ENCODE measurements at places on chromosomes 1 and 21. TPM values are rescaled to one million over a fixed set of nuclear protein-coding genes. Genes with fewer than 3 reads are reported as not detected.
A peak's percentile ranks its signal among the peaks of the same experiment; 100 is the strongest.

KIRREL1 gene
- total RNA-seq, result 96.9 TPM

DNA sequence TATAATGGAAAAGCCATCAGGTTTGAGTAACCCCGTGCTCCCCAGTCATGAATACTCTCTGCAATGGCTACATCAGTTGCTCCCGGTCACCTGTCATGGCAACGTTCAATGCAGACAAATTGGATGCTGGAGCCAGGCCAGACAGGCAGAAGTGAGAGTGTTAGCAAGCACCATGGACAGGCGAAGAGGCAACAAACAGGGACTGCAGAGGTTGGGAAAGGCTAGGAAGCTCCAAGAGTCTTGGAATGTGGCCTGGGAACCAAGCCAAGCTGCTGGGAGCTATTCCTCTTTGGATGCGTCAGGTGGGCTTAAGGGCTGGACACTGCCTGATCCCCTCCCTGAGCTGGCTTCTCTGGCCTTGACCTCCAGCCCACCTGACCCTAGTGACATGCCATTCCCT is 102.9 kb downstream of the ACTL8 start:
- peak; percentile 38 for DNase-seq

DNA sequence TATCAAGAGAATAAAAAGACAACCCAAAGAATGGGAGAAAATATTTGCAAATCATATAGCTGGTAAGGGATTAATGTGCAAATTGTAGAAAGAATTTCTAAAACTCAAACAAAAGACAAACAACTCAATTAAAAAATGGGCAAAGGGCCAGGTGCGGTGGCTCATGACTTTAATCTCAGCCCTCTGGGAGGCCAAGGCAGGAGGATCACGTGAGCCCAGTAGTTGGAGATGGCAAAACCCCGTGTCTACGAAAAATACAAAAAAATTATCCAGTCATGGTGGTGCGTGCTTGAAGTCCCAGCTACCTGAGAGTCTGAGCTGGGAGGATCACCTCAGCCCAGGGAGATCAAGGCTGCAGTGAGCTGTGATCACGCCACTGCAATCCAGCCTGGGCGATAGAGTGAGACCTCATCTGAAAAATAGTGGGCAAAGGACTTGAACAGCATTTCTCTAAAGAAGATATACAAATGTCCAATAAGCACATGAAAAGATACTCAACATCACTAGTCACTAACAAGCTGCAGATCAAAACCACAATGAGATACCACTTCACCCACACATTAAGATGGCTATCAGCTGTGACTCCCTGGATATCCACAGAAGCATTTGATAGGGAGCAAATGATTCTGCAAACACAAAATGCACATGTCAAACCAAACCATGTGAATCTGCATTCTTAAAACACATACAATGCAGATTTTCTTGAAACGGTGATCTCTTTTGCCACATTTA is 20.9 kb downstream of the SLC30A1 start:
- DNase-seq, result no peak

ST7L gene
- total RNA-seq, result 22.1 TPM

BTG2 gene
- 18.2 TPM for total RNA-seq

TSTD1 gene
- total RNA-seq, result not detected

DNA sequence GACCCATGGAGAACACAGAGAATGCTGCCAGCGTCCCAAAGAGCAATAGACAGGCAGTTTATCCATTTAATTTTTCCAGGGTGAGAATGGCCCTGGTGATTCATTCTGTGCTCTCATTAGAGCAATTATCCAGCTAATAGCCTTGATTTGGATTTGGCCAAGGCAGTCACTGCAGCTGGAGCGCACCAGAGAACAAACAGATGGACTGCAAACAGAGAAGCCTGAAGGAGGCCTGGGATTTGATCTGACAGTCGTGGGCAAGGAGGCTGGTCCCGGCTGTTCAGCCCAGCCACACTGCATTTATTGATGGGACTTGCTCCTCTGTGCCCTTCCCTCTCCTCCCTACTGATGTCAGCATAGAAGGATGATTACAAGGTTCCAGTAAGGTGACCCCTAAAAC is 353.9 kb upstream of the C1orf174 start:
- DNase-seq, result no peak

- DNase-seq, result peak; percentile 98
These were observed 65.4 kb downstream of the RPE65 start for GRCh38 chr1:68384321-68384813.

- DNase-seq, result no peak
These were observed 111.6 kb upstream of the VAMP3 start for GRCh38 chr1:7659514-7659913.

DNA sequence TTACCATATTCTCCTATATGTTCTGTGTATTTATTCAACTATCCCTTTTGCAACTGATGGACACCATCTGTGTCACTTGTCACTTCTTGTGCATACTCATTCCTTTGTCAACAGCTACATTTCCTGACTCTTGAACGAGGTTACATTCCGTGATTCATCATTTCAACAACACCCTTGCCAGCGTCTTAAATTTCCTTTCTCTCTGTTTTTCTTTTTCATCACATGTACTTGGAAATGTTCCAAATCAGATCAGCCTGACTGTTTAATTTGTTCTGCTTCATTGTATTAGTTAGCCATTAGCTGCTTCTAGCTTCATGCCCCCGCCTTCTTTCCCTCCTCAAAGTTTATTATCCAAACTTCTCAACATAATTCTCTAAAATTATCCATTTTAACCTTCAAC is 173.0 kb downstream of the ADGRL4 start:
- peak; percentile 77 for DNase-seq

GRCh38 chr1:22872981-22873664 is 99.5 kb downstream of the LACTBL1 start:
- DNase-seq, result no peak

CAMTA1 gene
- 91.9 TPM for total RNA-seq

GRCh38 chr1:201630582-201630981 is 91.7 kb downstream of the NAV1 start:
- DNase-seq, result no peak

DNA sequence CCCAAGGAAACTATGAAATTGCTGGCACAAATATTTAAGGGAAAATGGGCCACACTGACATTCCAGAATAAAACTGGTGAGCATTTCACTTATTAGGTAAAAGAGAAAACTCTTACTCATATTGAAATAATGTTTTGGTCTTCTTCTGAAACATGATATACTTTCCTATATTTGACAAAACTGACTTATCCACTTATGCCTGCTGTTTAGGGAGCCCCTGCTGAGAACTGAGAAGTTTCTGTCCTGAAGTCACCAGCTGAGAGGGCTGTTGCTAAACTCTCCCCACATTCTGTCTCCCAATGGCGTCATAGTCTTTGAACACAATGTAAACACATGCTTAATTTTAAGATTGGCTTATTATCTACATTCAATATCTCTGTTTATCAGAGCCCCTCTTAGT is 46.8 kb upstream of the ZC3H11B start:
- DNase-seq, result peak; percentile 72

IL22RA1 gene
- 0.09 TPM for total RNA-seq

- DNase-seq, result peak; percentile 69
These were observed 50.3 kb upstream of the L1TD1 start for GRCh38 chr1:62144238-62144831.

GRCh38 chr1:240802271-240802670 is 190.3 kb upstream of the GREM2 start:
- DNase-seq, result no peak

LCE1F gene
- total RNA-seq, result not detected

- DNase-seq, result no peak
These were observed 162.2 kb upstream of the LHX8 start for GRCh38 chr1:74971982-74972381.

SH2D2A gene
- total RNA-seq, result not detected

- DNase-seq, result no peak
These were observed 78.7 kb downstream of the DHRS3 start for GRCh38 chr1:12539320-12539704.

DNA sequence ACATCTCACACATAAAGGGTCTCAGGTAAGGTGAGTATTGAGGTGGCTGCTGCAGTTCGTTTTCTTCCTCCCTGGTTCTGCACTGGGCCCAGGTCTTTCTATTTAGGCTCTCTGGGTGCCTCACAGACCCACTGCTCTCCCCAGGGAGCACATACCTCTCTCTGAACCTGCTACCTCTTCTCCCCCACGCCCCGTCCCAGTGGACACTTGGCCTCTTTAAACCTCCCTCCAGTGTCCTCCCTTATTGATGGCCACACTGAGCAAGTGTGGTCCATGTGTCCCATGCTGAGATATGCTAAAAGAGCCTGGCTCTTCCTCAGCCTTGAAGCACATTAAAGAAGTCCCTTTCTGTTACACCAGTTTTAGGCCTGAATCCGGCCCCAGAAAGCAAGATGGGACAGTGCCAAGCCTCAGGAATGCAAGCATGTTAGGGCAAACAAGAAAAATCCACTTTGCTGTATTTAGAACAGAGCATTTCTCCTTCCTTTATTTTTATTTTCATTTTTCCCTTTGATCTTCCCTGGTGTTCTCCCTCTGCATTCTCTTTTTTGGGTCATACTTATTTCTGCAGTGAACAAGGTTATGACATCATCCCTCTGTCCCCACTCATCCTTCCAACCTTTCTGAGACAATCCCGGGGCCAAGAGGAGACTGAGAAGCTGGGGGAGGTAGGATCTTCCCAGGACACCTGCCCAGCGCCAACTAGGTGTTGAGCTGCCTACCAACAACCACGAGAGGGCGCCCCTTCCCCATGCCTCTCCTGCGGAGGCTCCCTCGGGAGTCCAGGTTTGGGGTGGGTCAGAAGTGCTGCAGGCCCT is 5.0 kb upstream of the CHI3L2 start:
- peak; percentile 64 for DNase-seq

DNA sequence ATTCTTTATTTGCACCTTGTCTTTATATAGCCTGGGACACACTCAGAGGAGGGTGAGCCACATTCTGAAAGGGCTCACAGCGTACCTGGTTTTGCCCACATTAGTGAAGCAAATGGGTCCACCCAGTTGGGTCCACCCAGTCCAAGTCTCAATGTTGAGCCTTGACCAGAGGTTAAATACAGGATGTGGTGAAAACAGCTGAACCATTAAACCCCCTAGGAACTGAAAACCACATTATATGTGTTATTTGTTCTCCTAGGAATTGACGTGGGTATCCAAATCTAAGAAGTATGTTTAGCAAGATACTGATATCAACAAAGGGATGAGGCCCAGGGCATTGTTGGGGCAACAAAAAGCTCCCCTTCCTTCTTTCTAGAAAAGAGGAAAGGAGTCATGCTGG is 83.8 kb downstream of the SETD4 start:
- no peak for DNase-seq

CFHR1 gene
- 1.1 TPM for total RNA-seq

DNA sequence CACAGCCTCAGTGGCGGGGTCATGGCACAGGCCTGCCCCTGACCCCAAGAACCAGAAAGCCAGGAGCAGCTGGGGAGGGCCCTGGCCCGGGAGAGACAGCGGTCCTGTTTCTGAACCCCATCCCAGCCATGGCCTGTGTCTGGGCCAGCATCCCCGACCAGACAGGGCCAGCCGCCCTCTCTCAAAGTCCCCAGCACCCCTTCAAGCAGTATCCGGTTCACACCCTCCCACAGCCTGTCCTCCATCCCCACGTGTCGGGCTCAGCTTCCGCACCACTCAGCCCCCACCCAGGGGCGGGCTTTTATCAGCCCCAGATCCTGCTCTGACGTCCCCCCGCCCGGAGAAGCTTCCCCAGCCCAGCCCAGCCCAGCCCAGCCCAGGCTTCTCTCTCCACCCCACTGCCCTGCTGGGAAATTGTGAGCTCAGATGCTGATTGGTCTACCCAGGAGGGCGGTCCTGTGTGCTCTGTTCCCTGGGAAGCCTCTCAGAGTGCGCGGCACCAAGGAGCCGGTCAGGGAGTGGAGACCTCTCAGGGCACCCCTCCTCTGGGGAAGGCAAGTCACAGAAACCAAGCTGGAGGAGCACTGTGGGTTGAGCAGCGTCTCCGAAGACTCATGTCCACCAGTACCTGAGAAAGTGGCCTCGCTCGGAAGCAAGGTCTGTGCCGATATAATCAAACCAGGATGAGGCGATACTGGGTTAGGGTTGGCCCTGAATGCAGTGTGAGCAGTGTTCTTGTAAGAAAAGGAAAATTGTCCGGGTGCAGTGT is 4.7 kb upstream of the FAAP20 start:
- DNase-seq, result peak; percentile 90

- peak; percentile 58 for DNase-seq
These were observed 2.1 kb downstream of the DYRK1A start for GRCh38 chr21:37368541-37369279.

- DNase-seq, result no peak
These were observed 32.7 kb upstream of the SUCO start for GRCh38 chr1:172500207-172500606.

C8B gene
- total RNA-seq, result not detected

- DNase-seq, result no peak
These were observed 2135.4 kb downstream of the MRPL39 start for GRCh38 chr21:23471877-23472276.

- DNase-seq, result no peak
These were observed 36.2 kb upstream of the TNFRSF1B start for GRCh38 chr1:12130466-12131130.

GNG12 gene
- 91.1 TPM for total RNA-seq

KRTAP12-4 gene
- total RNA-seq, result not detected

GRCh38 chr1:10825592-10825991 is 29.1 kb upstream of the CASZ1 start:
- DNase-seq, result no peak

- no peak for DNase-seq
These were observed 65.4 kb upstream of the SMYD2 start for GRCh38 chr1:214215583-214215982.

BLZF1 gene
- 56.7 TPM for total RNA-seq

DNA sequence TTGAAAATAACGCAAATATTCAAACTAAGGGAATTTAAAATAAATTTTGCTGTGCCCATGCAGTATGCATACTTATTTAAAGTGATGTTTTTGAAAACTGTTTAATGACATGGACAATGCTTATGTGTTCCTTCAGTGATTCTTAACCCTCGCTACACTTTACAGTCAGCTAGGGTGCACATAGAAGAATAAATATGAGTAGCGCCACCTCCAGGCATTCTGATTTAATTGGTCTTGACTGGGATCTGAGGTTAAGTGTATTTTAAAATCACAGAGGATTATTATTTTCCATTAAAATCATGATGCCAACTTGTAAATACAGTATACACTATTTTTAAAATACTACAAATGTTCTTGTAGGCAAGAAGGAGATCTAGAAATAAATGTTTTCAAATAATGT is 373.5 kb upstream of the ADGRL4 start:
- no peak for DNase-seq

DNA sequence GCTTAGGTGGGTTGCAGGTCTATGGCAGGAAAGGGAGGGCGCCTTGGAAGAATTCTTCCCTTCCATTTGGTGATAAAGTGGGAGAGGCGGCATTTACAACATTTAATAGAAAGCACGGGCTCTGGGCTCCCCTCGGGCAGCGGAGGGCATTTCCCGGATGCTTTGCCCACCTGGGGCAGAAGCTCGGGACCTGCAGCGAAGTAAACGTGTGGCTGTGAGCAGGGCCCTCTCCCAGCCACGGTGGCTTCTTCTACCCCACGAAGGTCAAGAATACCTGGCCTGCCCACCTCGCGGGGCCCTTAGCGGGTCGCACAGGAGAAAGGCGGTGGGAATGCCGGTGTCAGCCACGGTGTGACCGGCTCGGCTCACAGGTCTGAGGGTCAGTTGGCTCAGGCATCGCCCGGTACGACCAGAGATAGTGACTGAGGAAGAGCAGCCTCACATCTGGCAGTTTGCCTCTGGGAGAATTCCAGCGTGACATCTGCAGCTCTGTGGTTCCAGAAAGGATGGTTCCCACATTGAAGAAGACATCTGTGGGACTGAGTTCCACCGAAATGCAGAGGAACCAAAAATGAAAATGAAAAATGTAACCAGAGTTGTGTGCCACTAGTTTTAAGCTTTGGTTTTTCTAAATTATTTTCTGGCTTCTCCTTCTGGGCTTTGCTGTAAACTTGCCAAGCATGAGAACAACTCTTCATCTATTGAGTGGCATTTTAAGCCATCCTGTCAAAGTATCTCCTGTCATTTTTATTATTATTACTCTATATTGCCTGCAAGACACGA is 720 bp upstream of the F3 start:
- DNase-seq, result no peak
